ENCODE measurements at places on chromosomes 7 and 10.

- DNase-seq: no peak
Observed at GRCh38 chr10:1209355-1209979, 153.3 kb downstream of the WDR37 start.

GRCh38 chr7:28102797-28103196, 77.8 kb downstream of the JAZF1 start:
- DNase-seq: no peak

DNA sequence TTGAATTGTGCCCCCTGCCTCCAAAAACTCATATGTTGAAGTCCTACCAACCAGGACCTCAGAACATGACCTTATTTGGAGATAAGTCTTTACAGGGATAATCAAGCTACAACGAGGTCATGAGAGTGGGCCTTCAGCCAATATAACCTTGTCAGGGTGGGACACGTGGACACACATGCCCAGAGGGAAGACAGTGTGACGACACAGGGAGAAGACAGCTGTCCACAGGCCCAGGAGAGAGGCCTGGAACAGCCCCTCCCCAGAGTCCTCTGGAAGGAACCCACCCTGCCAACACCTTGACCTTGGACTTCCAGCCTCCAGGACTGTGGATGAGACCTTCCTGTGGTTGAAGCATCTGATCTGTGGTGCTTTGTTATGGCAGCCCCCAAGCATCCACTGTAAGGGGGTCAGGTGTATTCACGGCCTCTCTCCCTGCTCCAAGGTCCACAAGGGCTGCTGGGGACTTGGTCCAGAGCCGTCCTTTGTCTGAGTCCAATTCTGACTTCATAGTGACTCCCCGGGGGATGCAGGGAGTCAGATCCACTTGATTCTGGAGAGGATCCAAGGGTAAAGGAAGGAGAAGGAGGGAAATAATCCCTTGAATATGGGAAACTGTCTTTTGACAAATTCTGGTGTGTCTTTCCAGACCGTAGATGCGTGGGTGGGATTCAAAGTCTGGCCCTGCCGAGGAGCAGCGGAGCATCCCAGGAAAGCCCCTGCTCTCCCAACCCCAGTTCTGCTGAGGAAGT, 7.0 kb downstream of the CALML3 start:
- no peak for DNase-seq

GRCh38 chr7:151769188-151769821, 107.6 kb downstream of the PRKAG2 start:
- DNase-seq: no peak

DNA sequence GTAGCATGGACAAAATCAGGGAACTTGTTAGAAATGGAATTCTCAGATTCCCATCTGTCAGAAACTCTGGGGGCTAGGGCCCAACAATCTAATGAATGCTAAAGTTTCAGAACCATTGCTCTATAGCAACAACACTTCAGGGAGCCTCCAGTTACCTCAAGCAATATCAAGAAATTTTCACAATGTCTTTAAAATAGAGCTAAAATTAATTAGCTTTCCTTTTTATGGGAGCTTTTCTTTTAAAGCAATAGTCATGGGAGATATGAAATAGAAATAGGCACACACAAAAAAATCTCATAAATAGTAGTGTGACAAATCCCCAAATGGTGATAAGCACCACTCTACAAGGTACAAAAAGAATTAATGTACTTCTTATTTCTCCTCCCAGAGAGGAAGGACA, 80.9 kb downstream of the AASS start:
- no peak for DNase-seq

GRCh38 chr10:6404127-6405072, 175.7 kb downstream of the PRKCQ start:
- DNase-seq: no peak

GRCh38 chr10:114374053-114374791, 30.1 kb downstream of the AFAP1L2 start:
- DNase-seq: no peak

- DNase-seq: no peak
Observed at GRCh38 chr7:95755277-95755934, 16.9 kb upstream of the DYNC1I1 start.

DNA sequence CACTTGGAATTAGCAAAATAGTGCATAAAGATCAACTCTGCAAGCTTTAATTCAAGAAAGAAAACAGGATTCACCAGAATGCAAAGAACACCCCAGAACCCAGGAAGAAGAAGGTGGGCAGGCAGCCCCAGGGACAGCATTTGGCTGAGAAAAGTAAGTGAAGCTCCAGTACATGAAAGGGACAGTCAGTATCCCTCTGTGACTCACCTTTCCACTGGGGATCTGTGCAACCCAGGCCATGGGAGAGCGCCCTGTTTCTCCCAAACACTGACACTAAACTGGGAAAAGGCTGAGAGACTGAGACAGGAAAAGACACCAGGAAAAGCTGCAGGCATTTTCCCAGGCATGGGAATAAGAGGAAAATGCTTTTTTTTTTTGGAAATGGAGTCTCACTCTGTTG, 28.2 kb downstream of the SNX13 start:
- no peak for DNase-seq

GRCh38 chr7:55912748-55913158, 25.5 kb downstream of the ZNF713 start:
- no peak for DNase-seq

GRCh38 chr7:130888468-130888867, 154.5 kb upstream of the KLF14 start:
- no peak for DNase-seq

DNA sequence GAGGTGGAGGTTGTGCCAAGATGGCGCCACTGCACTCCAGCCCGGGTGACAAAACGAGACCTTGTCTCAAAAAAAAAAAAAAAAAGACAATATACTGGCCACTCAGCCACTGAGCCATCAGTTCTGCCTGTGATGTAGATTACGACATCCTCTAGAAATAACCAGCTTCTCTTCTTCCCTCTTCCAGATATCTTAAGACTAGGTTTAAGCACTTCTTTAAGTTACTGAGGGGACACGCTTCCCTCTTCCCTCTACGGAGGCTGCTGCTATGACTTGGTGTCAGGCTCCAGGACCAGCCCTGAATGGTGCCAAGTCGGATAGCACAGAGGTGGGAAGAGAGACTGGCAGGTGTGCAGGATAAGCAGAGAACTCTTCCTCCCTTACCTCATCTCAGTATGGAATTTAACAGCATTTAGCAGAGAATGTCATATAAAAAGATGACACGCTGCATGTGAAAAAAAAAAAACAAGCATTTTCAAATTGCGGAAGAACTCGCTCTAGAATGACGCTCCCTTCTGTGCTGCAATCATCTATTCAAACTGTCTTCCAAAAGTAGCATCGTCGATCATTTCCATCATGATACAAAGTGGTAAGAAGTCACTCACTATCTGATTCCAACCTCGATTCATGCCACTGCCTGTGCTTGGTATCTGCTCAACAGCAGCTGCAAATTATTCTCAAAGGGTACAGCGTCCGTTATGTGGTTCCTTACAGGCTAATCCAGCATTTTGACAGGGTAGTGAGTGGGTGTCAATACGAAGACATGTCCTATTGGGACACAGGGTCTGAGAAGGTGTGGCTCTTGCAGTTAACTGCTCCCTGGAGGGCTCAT, 13.8 kb downstream of the DAGLB start:
- DNase-seq: no peak

- DNase-seq: no peak
Observed at GRCh38 chr7:28435732-28436378, 23.5 kb downstream of the CREB5 start.

- DNase-seq: no peak
Observed at GRCh38 chr7:158499082-158499455, 88.6 kb downstream of the PTPRN2 start.

- DNase-seq: no peak
Observed at GRCh38 chr10:52410916-52411315, 96.8 kb downstream of the DKK1 start.

DNA sequence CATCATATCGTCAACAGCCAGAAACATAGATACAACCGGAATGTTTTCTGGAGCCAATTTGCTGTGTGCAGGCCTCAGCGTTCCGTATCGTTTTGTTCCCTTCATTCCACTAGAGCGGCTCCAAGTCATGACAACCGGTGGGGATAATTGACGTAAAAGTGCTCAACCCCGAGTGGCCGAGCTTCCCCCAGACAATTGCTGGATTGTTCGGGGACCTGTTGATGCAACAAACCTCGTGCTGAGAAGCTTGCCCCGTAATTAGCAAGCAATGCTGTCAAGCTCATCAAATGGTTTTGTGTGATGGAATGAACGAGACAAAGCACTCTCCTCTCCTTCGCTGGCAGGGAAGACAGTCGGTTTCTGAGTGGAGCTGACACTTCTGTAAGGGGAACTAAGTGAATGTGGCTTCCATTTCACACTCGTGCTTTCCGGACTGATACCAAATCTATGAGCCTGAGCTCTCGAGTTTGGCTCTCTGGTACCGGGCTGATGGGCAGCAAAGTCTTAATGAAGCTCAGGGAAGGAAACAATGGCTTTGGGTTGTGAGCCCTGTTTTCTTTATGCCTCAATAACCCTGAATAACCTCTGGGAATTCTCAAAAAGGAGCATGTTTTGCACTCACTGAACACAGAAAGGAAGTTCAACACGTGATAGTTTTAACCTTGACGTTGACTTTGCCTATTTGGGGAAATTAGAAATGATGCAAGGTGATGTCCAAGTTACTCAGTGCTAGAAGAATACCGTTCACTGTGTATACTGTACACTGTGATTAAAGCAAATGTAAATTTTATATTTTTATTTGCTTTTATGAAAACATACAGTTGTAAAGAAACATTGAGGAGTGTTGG, 220.5 kb downstream of the BAMBI start:
- no peak for DNase-seq

DNA sequence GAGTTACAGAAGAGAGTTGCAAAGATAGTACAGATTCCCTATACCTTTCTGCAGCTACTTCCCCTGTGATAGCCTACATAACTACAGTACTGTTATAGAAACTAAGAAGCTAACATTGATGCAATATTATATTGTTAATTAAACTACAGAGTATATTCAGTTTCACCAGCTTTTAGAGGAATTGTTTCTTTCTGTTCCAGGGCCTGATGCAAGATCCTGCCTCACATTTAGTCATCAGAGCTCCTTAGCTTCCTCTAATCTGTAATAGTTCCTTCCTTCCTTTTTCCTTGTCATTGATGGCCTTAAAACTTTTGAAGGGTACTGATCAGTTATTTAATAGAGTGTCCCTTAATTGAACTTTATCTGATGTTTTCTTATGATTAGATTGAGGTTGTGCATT, 56.8 kb downstream of the SDHAF3 start:
- no peak for DNase-seq

DNA sequence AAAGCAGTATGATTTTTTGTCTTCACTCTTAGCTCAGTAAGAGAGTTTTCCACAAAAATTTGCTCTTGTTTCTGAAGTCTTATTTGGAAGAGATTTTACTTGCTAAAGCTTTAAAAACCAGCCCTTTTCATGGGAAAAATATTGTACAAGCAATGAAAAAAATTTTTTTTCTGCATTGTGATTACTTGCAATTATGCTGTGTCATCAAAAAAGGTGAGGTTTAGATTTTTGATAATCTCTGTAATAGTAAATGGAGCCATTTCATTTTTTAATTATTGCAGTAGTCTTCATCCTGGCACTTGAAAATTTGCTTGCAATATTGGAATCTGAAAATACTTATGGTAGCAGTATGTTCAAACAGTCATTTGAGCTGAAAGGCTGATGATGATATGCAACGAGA, 447.4 kb downstream of the SH2D4B start:
- DNase-seq: no peak

GRCh38 chr7:155972651-155973390, 160.6 kb upstream of the SHH start:
- DNase-seq: no peak

DNA sequence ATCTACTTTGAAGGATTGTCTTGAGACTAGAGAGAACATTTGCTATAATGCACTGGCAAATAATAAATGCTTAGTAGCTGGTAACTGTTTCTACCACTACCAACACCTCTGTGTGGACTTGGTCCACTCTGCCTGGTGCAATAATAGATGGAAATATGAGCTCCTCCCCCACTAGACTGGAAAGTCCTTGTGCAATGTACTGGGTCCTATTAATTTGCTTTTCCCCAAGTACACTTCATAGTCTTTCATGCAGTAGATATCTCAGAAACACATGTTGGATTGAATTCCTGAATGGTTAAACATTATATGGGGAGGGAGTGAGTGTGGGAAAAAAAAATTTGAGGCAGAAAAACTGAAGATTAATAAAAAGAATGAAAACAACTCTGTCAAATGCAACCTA, 119.3 kb downstream of the C10orf90 start:
- DNase-seq: no peak

DNA sequence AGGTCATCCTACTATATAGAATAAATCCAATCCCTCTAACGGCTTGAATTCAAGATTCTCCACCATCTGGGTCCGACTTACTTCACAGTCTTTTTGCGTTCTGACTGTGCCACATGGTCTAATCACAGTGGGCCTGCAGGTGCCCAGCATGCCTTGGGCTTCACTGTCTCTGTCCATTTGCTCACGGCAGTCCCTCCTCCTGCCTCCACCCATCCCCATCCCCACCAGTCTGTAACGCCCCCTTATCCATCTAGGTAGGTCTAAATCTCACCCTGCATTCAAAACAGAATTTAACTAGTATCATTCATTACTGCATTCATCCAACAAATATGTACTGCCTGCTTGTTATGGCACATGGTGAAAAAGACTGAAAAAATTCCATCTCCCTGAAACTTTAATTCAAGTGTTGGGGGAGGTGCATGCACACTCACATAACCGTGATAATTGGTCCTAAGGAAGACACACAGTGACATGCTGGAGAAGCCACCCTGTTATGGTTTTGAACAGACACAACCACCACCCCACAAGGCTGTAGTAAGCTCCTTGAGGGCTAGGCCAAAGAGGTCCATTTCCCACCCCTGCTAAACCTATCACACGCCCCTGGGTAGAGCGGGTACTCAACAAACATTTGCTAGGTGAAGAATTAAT, 24.2 kb downstream of the SORBS1 start:
- no peak for DNase-seq

DNA sequence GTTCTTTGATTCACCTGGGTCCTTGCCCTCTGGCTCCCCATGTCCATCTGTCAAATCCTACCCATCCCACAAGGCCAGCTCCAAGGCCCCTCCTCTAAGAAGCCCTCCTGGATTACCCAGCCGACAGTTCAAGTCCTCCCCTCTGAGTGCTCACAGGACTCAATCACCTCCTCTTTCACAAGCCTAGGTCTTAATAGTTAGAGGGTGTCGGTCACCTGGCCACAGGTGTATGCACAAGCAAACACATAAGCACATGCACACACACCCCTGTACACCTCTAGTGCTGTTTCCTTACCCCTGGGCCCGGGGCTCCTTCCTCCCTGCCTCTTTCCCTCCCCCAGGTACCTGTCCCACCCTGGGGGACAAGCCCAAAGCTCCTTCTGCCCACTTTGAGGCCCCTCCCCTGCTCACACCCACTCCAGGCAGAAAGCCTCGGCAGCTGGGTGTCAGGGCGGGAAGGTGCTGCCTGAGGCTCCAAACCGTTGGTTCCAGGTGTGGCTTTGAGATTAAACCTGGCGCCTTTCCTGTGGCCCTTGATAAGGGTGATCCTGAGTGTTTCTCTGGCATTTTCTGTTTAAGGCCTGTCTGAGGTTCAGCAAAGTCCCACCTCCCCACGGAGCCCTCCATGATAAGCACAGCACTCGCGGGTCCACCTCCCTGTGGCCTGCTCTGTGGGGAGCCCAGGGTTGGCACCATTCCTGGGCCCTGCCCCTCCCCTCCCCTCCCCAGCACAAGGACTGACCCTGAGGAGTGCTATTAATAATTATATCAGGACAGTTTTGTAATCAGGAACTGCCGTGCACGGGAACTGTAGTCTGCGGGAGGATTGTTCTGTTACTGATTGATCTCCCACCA, 14.6 kb upstream of the AQP1 start:
- peak; percentile 16 for DNase-seq

- no peak for DNase-seq
Observed at GRCh38 chr7:122307228-122307621, 2.7 kb upstream of the FEZF1 start.

All from kidney glomerular epithelial cell (primary cell).